ENCODE measurements at places on chromosomes 2 and 18. TPM values are rescaled to one million over a fixed set of nuclear protein-coding genes. Genes with fewer than 3 reads are reported as not detected.

Gene ABI2
- total RNA-seq, result 30.1 TPM

Gene SCN3A
- 0.13 TPM for total RNA-seq

Gene GKN1
- not detected for total RNA-seq

Gene SEPTIN2
- total RNA-seq, result 552 TPM
